ENCODE measurements at places on chromosomes 2 and 18.

DNA sequence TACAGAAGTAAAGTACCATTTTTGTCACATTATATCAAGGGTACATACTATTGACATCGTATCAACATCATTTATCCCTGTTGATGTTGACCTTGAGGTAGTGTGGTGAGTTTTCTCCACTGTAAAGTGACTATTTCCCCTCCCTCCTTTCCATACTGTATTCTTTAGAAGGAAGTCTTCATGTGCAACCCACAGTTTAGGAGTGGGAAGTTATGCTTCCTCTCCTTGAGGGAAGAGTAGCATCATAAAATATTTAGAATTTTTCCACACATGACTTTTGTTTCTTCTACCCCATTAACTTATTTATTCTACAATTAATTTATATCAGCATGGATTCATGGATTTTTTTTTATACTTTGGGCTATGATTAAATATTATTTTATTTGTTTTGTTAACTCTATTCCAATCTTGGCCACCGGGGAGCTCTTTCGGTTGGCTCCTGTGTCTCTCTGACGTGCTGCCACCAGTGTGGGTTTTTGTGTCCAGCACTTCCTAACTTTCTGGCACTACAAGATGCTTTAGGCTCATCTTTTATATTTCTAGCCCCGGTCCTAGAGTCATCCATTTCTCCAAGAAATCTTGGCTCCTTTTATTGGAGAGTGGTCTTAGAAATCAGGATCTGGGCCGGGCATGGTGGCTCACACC is 19.0 kb downstream of the AQP12B start:
- no peak for DNase-seq

DNA sequence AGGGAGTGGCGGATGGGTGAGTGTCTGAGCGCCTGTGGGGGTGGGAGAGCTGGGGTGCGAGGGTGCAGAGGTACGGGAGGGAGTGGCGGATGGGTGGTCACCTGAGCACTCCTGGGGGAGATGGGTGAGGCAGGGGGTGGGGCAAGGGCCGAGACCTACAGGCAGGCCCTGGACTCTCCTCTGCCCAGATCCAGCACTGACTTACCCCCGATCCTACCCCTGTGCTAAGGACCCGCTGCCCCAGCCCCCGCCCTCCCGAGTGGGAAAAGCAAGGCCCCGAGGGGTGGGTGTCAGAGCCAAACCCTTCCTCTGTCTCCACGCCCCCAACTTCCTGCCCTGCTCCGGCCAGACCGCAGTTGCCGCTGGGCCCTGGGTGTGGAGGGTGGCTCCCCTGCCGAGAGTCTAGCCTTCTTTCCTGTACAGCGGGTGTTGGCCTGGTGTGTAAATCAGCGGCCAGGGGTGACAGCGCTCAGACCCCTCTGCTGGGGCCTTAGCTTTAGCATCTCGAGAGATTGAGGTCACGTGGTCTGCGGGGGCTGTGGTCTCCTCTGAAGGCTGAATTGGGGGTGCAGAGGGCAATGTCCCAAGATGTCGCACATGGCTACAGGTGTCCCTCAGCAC is 12.5 kb downstream of the BOK start:
- no peak for DNase-seq

DNA sequence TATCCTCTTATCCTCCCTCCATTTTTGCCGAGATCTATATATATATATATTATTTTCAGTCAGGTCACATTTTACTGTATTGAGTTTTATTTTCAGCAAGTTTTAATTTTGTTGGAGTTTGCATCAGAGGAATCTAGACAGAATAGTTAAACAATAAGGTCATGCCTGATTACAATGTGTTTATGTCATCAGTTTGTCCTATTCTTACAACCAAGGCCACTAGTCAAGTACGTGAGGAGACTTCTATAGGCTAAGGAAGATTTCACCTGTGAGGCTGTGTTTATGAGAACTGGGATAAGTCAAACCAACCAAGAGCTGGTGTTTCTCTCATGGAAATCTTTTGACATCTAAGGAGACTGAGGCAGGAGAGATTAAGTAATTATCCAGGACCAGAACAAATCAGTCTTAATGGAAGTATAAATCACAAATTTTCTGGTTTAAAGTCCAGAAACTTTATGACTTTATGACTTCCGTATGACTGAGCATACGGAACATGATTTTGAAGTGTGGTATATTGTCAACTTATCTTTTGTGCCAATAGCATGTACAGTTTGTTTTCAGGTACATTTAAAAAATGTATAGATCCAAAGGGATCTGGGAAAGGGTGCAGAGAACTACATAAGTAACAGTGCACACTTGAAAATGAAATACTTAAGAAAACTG is 100.0 kb upstream of the DTNA start:
- DNase-seq, result no peak

DNA sequence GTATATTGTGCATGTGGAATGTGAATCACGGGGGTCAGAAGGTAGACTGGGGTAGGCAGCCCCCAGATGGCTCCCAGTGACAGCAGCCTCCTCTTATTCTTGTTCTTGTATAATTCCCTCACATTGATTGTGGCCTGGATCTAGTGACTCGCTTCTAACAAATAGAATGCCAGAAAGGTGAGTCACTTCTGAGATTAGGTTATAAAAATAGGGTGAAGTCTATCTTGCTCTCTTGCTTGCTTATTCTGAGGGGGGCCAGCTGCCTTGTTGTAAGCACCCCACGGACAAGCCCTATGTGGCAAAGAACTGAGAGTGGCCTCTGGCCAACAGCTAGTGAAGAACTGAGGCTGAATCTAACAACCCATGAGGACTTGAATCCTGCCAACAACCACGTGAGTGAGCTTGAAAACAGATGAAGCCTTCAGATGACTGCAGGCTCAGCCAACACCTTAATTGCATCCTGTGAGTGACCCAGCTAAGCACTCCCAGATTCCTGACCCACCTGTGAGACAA is 15.6 kb upstream of the RMND5A start:
- DNase-seq, result peak; percentile 70

DNA sequence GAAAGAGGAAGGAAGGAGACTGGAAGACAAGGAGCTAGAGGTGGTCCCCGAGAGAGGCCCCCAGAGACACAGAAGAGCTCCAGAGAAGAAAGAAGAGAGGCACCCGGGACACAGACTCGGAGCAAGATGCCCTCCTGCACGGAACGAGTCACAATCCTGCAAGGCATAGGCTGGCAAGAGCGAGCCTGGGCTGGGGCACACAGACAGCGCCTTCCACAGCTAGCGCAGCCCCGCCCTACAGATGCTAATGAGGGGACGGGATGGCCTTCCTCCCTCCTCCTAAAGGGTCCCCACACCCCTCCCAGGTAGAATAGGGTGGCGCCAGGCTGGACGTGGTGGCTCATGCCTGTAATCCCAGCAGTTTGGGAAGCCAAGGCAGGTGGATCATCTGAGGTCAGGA is 19.8 kb upstream of the GPR17 start:
- no peak for DNase-seq

DNA sequence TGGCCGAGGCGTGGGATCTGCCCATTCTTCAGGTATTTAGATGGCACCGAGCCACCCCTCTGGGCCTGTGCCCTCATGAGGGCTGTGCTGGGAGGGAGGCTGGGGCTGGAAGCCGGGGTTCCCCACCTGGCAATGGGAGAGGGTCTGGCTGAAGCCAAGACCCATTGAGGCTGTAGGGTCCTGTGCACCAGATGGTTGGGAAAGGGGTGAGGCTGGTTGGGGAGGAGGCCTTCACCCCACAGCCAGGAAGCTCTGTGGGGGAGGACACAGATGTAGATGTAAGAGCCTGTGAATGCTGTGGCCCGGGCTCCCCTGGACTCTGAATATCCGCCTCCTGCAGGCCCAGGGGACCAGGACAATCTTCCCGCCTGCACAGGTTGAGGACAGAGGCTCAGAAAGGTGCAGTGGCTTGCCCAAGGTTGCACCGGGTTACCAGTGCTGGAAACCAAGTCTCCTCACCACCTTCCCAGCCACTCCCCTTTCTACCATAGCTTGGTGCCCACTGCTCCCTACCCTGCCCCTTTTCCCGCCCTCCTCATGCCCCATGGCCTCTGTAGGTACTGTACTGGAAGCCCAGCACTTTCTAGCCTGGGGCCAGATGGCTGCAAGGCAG is 49.7 kb downstream of the PDCL3 start:
- no peak for DNase-seq

GRCh38 chr2:160077912-160078810 is 15.7 kb upstream of the PLA2R1 start:
- DNase-seq, result no peak

DNA sequence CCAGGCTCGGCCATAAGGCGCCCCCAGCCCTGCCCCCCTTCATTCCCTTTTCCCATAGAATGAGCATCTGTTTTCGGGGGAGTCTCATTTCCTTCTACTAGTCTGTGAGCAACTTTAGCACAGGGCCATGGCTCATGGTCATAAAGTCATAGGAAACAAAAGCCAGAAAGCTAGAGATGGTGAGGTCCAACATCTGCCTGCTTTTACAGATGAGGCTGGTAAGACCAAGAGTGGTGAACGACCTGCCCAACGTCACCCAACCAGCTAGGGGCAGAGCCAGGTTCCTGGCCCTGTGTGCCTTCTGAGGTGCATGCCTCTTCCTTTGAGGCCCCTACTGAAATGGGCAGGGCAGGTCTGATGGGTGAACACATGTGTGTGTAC is 212.7 kb downstream of the DYSF start:
- DNase-seq, result no peak

- DNase-seq, result peak; percentile 72
These were observed 151.6 kb downstream of the DTNB start for GRCh38 chr2:25521665-25522387.

DNA sequence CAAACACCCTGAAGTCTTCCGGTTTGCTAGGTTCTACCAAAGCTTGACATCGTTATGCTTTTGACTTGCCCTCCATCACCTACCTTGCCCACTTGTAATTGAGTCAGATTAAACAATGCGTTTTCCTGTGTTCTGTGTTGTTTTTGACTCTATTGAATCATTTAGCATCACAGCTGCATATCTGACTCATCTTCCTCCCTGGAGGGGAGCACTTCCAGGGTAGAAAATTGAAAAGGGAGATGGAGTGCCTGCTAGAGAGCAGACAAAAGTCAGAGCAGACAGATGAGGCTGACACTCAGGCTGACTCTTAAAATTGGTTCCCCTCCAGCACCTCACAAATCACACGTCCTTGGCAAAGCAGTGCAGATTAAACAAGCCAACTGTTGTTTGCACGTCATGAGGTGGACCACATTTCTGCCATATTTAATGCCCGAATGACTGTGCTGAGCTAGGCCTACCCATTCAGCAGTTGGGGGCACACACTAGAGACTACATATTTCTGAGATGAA is 2.2 kb downstream of the MPP4 start:
- DNase-seq, result no peak

DNA sequence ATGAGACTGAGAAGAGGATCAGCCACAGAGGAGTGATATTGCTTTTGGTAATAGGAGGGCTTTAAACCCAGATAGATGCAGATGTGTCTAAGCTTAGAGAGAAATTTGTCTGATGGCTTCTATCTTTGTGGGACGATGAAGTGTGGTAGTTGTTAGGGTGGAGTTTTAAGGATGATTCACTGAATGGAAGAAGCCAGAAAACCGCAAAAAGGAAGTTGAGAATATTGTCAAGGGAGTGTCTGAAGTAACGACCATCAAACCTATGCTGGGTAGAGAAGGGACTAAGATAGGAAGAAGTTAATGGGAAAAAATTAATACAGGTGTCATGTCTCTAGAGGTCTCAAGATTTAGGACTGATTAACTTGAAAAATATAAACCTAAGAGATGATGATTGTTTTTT is 195.6 kb upstream of the MC4R start:
- DNase-seq, result no peak
